Melanocyte of skin (primary cell): ENCODE measurements at places on chromosomes 6 and 20. TPM values are rescaled to one million over a fixed set of nuclear protein-coding genes. Genes with fewer than 3 reads are reported as not detected.

The CNBD2 gene
- 3.4 and 3.6 TPM in 2 replicates for total RNA-seq

The HMGCLL1 gene
- not detected in 2 replicates for total RNA-seq

The C4B gene
- total RNA-seq: 0.73 and 1.4 TPM in 2 replicates

The C20orf202 gene
- total RNA-seq: not detected in 2 replicates

The KLHDC3 gene
- total RNA-seq: 90.9 and 101 TPM in 2 replicates

The HLA-G gene
- 1.7 and 9.7 TPM in 2 replicates for total RNA-seq

The TSHZ2 gene
- not detected in 2 replicates for total RNA-seq

The FOXA2 gene
- not detected in 2 replicates for total RNA-seq

The HLA-DQA1 gene
- total RNA-seq: 0.69 and 2.9 TPM in 2 replicates

The TFAP2C gene
- 1.7 and 5.1 TPM in 2 replicates for total RNA-seq

The TPBG gene
- 2.4 and 4.7 TPM in 2 replicates for total RNA-seq

The TUBB2B gene
- 102 and 152 TPM in 2 replicates for total RNA-seq

The PNLDC1 gene
- not detected in 2 replicates for total RNA-seq

The DNAH8 gene
- total RNA-seq: not detected in 2 replicates

The BMP2 gene
- under 0.01 and 0.36 TPM in 2 replicates for total RNA-seq

The SGK2 gene
- total RNA-seq: 0.34 and 0.73 TPM in 2 replicates

The FAM162B gene
- total RNA-seq: under 0.01 TPM in 1 of 2 replicates, not detected in the other

The RSPH9 gene
- total RNA-seq: 0.69 and 1.1 TPM in 2 replicates

The KCNK16 gene
- total RNA-seq: not detected in 2 replicates

The EEF1E1 gene
- total RNA-seq: 51.0 and 95.5 TPM in 2 replicates

The CALHM4 gene
- under 0.01 TPM in 1 of 2 replicates, not detected in the other for total RNA-seq

The RAB32 gene
- total RNA-seq: 245 and 297 TPM in 2 replicates

The FAM83C gene
- not detected in 2 replicates for total RNA-seq

The ATP6V1G2 gene
- 0.33 and 0.77 TPM in 2 replicates for total RNA-seq

The XKR7 gene
- total RNA-seq: not detected in 2 replicates

The VSX1 gene
- total RNA-seq: not detected in 2 replicates

The RAET1G gene
- total RNA-seq: 0.31 and 0.33 TPM in 2 replicates

The SIM1 gene
- total RNA-seq: not detected in 2 replicates

The TAF11 gene
- 26.3 and 29.5 TPM in 2 replicates for total RNA-seq

The PRRT1 gene
- 0.34 TPM in 1 of 2 replicates, not detected in the other for total RNA-seq
